ENCODE measurements at places on chromosomes 1 and 21. TPM values are rescaled to one million over a fixed set of nuclear protein-coding genes. Genes with fewer than 3 reads are reported as not detected.
A peak's percentile ranks its signal among the peaks of the same experiment; 100 is the strongest.

The AP4B1 gene
- total RNA-seq, result 18.1 TPM

The MCOLN2 gene
- total RNA-seq, result 1.1 TPM

The TMEM222 gene
- 19.9 TPM for total RNA-seq

The NCMAP gene
- not detected for total RNA-seq

The AK5 gene
- 54.7 TPM for total RNA-seq

The SOAT1 gene
- 28.9 TPM for total RNA-seq

- no peak overlapping the region for H3K27ac ChIP-seq
- DNase-seq, result no peak
- no peaks in the 10 kb centered on the region for H3K4me1 ChIP-seq
- H3K36me3 ChIP-seq, result no peaks in the 10 kb centered on the region
Measured at GRCh38 chr1:91454136-91454535, 46.5 kb upstream of the CDC7 start.

GRCh38 chr1:48610628-48611542, 138.9 kb upstream of the SPATA6 start:
- DNase-seq, result no peak
- H3K27me3 ChIP-seq, result no peaks in the 10 kb centered on the region
- no peaks in the 10 kb centered on the region for H3K36me3 ChIP-seq

- no peak overlapping the region for H3K4me3 ChIP-seq
- no peaks in the 10 kb centered on the region for H3K36me3 ChIP-seq
- H3K4me1 ChIP-seq, result no peaks in the 10 kb centered on the region
- DNase-seq, result peak; percentile 29
- peaks cover 8% of the 10 kb centered on the region for H3K27me3 ChIP-seq
- no peak overlapping the region for H3K27ac ChIP-seq
Measured at GRCh38 chr1:160149716-160150115, 1.7 kb upstream of the ATP1A4 start.

- no peak within 1 kb of the TSS for H3K27ac ChIP-seq
- peak; percentile 21 for DNase-seq
- H3K4me3 ChIP-seq, result peak within 1 kb of the TSS; percentile 52
- no peaks in the 10 kb centered on the region for H3K27me3 ChIP-seq
- H3K36me3 ChIP-seq, result no peaks in the 10 kb centered on the region
Measured at GRCh38 chr1:190477762-190478148, at the start of gene BRINP3. Gene BRINP3 (minus strand): TSS chr1:190477864.

DNA sequence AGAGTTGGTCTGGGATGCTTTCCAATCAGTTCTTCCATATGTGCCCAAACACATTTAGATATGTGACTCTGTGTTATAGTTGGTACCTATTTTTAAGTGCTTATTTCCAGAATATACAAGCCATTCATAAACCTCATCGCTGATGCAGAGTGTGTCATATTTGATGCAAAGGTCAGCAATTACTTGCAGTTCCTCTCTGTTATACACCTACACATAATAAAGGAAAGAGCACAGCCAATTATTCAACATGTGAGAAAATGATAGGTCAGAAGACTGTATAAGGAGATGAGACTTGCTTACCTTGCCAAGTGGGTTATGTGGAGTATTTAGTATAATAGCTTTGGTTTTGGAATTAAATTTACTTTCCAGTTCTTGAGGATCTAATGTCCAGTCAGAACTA, 31.3 kb downstream of the KYAT3 start:
- DNase-seq, result no peak
- no peak overlapping the region for H3K4me3 ChIP-seq
- H3K27ac ChIP-seq, result no peak overlapping the region
- H3K36me3 ChIP-seq, result peaks cover 17% of the 10 kb centered on the region
- H3K4me1 ChIP-seq, result no peaks in the 10 kb centered on the region
- no peaks in the 10 kb centered on the region for H3K27me3 ChIP-seq

DNA sequence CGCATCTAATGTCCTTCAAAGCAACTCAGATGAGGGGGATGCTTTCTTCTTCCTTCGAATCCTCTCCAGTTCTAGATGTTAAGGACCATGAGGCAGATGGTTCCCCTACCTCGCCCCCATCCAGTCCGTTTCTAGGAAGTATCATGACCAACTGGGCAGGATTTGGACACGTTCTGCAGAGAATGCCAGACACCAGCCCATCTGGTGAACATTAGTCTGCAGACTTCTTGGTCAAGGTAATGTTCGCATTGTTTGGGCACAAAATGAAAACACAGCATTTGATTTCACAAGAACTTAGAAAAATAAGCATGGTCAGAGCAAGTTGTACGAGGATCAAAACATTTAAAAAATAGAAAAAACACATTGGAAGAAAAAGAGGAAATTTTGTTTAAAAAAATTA, 25.4 kb upstream of the ADARB1 start:
- peak overlapping the region; percentile 71 for H3K27ac ChIP-seq
- H3K4me1 ChIP-seq, result peaks cover 36% of the 10 kb centered on the region
- no peak overlapping the region for H3K4me3 ChIP-seq
- no peaks in the 10 kb centered on the region for H3K36me3 ChIP-seq
- H3K27me3 ChIP-seq, result no peaks in the 10 kb centered on the region

GRCh38 chr1:190322274-190322673, 155.4 kb downstream of the BRINP3 start:
- H3K36me3 ChIP-seq, result no peaks in the 10 kb centered on the region
- no peaks in the 10 kb centered on the region for H3K27me3 ChIP-seq
- H3K4me1 ChIP-seq, result no peaks in the 10 kb centered on the region
- H3K4me3 ChIP-seq, result no peak overlapping the region
- DNase-seq, result no peak

- H3K27me3 ChIP-seq, result no peaks in the 10 kb centered on the region
- no peak overlapping the region for H3K27ac ChIP-seq
- H3K4me1 ChIP-seq, result peaks cover 10% of the 10 kb centered on the region
- no peaks in the 10 kb centered on the region for H3K36me3 ChIP-seq
- H3K4me3 ChIP-seq, result no peak overlapping the region
Measured at GRCh38 chr1:56434740-56435139, 144.6 kb downstream of the PLPP3 start.

- no peaks in the 10 kb centered on the region for H3K27me3 ChIP-seq
- peak; percentile 27 for DNase-seq
- no peaks in the 10 kb centered on the region for H3K4me1 ChIP-seq
- no peaks in the 10 kb centered on the region for H3K36me3 ChIP-seq
Measured at GRCh38 chr1:158527190-158527815, 26.9 kb downstream of the OR6Y1 start.

- no peak for DNase-seq
- no peaks in the 10 kb centered on the region for H3K36me3 ChIP-seq
- H3K4me3 ChIP-seq, result no peak overlapping the region
- H3K27ac ChIP-seq, result peak overlapping the region; percentile 22
- H3K27me3 ChIP-seq, result no peaks in the 10 kb centered on the region
Measured at GRCh38 chr1:17561561-17561985, 22.1 kb downstream of the ARHGEF10L start.

DNA sequence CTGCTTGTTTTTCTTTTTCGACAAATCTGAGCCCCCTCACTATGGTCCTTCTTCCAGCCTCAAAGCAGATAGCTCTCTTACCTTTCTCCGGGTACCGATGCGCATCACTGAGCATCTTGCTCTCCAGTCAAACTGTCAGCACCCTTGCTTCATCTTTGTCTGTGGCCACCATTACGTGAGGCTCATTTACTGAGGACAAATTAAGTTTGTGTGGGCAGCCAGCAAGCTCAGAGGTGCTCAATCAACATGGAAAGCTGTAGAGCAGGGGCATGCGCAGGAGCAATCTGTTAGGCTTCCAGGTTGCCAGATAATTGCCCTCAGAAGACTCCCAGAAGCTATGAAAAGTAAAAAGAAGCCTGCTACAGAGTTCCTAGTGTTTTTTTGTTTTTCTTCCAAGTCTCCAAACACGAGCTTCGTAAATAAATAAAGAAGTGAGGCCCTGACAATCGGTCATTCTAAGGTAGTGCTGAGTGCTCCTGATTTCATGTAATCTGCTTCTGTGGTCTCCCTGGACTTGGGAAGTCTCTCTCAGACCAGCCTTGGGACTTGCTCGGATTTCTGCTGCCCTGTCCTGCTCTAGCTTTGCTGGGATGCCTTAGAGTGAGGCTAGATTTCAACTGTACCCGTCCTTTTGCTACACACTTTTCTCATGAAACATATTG, 1.8 kb downstream of the C1orf53 start:
- H3K36me3 ChIP-seq, result no peaks in the 10 kb centered on the region
- no peak overlapping the region for H3K27ac ChIP-seq
- no peaks in the 10 kb centered on the region for H3K4me1 ChIP-seq
- no peak overlapping the region for H3K4me3 ChIP-seq
- peaks cover 22% of the 10 kb centered on the region for H3K27me3 ChIP-seq

DNA sequence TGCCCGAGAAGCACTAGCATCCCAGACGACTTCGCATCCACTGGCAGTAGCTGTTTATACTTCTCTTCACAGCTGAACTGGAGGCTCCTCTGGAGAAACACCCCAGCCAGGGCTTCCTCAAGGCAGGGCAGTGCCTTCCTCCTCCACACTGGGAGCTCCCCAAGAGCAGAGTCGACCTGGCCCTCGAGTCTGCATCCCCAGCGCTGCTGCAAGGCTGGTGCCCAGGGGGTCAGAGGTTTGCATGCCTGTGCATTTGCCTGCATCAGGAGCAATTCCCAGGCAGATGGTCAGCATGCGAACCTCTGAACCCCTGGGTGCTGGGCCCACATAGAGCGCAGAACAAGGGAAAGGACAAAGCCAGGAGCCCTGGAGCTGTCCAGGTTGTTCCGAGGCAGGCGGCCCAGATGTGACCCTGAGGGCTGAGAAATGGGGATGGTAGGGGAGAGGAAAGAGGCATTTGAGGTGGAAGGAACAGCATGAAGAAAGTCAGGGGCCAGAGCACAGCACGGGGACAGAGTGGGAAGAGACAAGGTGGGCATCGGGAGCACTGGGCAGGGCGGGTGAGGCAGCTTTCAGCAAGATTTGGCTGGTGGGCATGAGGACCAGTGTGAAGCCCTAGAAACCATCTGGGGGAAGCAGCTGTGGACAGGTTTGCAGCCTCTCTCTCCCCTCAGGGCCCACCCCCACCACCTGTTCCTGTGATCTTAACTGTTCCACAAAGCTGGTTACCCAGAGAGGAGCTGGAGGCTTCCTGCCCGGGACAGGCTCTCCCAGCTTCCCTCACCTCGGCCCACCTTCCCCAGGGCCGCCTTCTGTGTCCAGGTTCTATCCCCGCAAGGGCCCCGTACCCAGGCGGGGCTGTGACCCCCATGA, 6.4 kb upstream of the S100A8 start:
- H3K36me3 ChIP-seq, result no peaks in the 10 kb centered on the region
- H3K27ac ChIP-seq, result no peak overlapping the region
- H3K4me3 ChIP-seq, result no peak overlapping the region
